ENCODE measurements at places on chromosomes 2 and 18.

DNA sequence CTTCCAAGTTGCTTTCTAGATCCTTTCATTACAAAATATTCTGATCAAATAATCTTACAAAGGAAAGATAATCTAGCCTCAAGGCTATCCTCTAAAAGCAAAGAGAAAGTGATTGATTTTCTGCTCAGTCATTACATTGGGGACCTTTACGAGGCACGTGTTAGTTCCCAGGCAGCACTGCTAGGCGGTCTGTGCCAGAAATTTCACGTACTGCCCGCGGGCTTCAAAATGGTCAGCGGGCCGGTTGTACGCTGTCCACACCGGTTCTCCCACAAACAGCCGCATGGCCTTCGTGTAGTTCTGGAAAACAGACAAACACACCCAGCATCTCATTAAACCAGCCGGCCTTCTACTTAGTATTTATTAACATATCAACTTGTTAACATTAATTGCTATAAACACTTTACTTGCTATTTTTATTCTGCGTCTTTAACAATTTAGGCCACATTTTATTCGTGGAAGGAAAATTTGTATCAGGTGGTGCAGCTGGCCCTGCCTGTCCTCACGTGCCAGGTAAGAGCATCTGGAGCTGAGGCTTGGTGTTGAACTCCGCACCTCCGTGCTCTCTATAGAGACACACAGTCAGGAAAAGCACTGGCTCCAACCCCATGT lies 20.4 kb downstream of the ADI1 start:
- no peak for DNase-seq

GRCh38 chr18:31572368-31572767 lies 19.3 kb upstream of the TTR start:
- DNase-seq: no peak

GRCh38 chr2:149727927-149728326 lies 140.4 kb upstream of the MMADHC start:
- DNase-seq: no peak

- no peak for DNase-seq
Measured at GRCh38 chr18:27824841-27825681, 351.9 kb downstream of the CDH2 start.

DNA sequence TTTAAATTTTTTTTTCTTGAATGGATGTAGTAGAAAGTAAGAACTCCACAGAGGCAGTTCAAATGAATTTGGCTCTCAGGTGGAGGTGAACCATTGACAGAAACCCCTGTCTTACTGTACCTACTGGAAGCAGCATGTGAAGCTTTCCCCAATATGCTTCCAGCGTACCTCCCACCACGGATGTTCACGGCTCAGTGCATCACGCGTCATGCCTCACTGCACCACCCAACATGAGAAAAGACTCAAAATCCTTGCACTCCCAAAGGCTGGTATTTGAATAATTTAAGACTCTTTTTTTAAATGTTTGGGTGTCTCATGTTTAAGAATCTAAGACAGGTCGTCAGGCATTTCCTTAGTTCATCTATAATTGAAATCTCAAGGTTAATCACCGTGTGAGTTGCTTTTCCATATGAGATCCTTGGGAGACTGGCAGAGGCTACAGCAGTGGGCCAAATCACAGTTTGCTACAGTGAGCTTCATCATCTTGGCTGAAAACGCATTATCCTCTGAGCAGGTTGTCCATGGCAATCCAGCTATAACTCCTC lies 846.4 kb downstream of the DCDC2C start:
- DNase-seq: no peak

GRCh38 chr18:60732143-60732542 lies 359.6 kb upstream of the MC4R start:
- no peak for DNase-seq

- DNase-seq: no peak
Measured at GRCh38 chr2:134386310-134386709, 132.4 kb downstream of the MGAT5 start.

DNA sequence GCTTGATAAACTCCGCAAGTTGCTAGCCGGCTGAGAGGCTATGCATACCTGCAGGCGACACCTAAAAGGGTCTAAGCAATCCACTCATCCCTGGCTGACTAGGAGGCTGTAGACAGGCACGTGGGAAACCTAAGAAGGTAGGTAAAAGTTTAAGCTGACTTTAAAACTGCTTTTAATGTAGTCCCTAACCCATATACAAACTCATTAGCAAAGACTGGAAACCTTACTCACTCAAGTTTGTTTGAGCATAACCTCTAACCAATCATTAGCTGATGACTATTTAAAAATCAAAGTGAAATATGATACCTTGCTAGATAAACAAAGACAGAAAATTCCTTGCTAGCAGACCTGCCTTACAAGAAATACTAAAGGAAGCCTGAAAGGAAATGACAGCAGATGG lies 106.4 kb downstream of the EXOC6B start:
- DNase-seq: no peak

DNA sequence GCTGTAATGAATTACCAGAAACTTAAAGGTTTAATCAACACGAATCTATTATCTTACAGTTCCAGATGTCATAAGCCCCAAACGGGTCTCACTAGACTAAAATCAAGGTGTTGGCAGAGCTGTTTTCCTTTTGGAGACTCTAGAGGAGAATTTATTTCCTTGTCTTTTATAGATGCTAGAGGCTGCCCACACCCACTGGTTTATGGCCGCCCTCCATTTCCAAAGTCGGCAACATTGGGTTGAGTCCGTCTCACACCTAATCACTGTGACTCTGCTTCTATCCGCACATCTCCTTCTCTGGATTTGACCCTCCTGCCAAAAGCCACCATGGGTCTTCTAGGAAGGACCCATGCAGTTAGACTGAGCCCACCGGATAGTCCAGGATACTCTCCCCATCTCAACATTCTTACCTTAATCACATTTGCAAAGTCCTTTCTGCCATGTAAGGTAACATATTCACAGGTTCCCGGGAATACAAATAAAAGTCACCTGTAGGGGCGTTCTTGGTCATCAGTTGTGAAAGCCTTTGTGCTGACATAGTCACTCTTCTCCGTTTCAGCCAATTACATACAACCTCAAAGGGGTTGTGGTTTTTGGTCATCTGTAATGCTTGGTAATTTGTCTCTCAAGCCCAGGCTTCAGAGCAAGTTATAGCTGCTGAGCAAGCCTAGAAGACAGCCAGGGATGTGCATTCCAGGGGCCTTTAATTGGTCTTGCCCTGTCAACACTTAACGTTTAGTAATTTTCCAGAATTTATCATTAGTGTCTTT lies 179.4 kb downstream of the ANTXR1 start:
- DNase-seq: no peak

GRCh38 chr2:240179186-240179815 lies 38.8 kb upstream of the OTOS start:
- DNase-seq: no peak

DNA sequence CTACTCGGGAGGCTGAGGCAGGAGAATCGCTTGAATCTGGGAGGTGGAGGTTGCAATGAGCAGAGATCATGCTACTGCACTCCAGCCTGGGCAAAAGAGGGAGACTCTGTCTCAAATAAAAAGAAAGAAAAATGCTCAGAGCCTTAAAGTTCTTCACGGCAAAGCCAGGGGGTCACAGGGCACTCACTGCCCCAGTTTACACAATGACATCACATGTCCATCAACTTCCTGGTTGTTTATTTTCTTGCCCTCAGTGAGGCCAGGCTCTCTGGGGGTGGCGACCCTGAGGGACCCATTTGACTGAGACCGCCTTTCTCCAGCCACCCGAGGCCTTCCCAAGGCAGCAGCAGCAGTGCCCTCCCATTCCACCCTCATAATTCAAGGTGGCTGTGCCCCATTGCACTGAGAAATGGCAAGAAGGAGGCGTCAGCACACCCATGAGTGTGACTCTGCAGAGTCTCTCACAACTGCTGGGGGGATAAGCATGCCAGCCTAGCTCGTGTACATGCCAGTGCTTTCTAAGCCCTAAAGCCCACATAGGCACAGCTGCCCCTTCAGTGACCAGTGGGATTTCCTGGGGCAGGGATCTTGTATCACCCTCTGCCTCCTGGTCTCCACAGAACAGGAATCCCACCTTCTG lies 50.0 kb downstream of the SFXN5 start:
- no peak for DNase-seq

GRCh38 chr2:118055512-118056164 lies 32.6 kb upstream of the INSIG2 start:
- DNase-seq: no peak

GRCh38 chr2:197809064-197809463 lies 4.7 kb downstream of the PLCL1 start:
- no peak for DNase-seq

DNA sequence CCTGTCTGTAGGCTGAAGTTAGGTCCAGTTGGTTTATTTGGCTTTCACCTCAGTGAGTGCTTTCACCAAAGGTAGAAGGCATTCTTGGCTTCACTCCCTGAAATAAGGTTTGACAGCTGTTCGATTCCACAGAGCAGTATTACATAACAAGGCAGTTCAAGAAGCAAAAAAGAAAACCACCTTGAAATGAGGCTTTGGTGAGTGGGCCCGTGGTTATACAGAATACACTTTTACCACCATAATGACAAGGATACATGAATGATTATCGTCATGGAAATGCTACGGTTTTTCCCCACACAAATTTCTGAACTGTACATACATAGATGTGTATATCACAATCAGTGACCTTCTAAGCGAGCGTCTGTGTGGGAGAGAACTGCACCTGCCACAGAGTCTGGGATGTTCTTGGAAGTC lies 80.0 kb upstream of the CHRNA1 start:
- DNase-seq: no peak

DNA sequence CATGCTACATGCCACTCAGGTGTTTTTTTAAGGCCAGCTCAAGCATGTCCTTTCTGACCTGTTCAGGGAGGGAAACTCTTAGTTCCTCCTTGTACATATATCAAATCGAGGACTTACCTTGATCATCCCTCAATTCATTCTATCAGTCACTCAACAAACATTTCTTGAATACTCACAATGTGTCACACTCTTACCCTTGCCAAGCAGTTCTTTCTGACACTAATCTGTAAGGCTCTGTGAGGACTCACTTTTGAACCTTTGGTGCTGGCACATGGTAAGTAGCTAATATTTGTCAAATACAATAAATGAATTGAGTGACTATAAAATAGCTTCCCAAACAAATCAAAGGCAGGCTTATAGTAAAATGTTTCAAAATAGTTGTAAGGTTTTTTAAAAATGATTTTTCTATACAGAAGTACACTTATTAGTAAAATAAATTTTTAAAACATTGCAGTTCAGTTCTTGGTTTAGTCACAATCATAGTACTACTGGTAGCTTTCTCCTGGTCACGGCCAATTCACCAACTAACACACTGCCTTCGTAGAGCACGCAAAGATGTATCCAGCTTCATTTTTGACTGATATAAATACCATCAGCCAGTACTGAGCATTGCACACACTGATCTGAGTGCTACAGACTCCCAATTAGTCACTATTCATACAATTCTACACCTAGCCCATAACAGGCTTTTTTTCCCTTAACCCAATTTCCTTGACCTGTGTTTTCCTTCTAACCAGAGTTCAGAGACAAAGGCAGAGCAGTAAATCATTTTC lies 50.9 kb downstream of the ZEB2 start:
- DNase-seq: no peak

GRCh38 chr2:234911271-234911670 lies 40.5 kb upstream of the SH3BP4 start:
- DNase-seq: no peak

Data from left renal pelvis (tissue), 4 donors.